ENCODE measurements at places on chromosomes 11 and 22.

GRCh38 chr22:30523646-30524489 is 18.4 kb upstream of the SEC14L4 start:
- DNase-seq = no peak

GRCh38 chr11:118610773-118611432 is 3.5 kb downstream of the PHLDB1 start:
- no peak for DNase-seq

DNA sequence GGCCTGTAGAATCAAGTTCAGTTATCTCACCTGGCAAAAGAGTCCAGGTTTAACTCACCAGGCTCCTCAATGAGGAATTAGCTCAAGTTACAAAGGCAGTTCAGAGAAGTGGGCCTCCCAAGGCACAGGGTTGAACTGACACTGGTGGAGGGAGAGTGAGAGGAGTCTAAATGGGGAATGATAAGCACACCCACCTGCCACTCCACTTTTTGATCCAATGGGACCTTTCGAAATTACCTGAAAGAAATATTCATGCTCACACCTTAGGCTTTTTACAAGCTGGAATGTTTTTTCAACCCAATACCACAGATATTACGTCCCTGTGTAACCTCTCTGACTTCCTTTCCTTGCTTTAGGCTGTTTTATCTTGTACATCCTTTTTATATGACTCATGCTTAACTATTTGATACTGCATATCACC is 642.7 kb upstream of the TENM4 start:
- no peak for DNase-seq

DNA sequence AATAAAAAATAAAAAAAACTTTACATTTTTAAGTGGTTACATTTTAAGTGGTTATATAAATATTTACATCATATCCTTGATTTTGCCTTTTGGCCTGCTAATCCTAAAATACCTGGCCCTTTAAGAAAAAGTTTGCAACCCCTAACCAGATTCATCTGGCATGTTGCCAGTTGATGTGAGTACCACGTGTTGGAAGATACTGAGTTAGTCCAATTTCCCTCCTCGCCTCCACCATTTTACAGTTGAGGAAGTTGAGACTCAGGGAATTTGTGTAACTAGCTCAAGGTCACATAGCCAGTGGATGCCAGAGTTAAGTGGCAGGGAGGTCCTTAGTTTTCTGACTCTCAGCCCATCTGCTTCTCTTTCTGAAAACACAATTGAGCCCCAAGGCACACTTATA is 5.1 kb downstream of the ELF5 start:
- no peak for DNase-seq

- no peak for DNase-seq
Measured at GRCh38 chr11:20729597-20730105, 60.3 kb downstream of the NELL1 start.

- no peak for DNase-seq
Measured at GRCh38 chr22:47563406-47564157, 801.1 kb downstream of the TBC1D22A start.

DNA sequence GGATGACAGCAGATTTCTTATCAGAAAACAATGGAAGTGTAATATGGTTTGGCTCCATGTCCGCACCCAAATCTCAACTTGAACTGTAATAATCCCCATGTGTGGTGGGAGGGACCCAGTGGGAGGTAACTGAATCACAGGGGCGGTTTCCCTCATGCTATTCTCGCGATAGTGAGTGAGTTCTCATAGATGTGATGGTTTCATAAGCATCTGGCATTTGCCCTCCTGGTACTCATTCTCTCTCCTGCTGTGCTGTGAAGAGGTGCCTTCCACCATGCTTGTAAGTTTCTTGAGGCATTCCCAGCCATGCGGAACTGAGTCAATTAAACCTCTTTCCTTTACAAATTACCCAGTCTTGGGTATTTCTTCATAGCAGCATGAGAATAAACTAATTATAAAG is 81.0 kb upstream of the SCUBE2 start:
- DNase-seq = no peak

DNA sequence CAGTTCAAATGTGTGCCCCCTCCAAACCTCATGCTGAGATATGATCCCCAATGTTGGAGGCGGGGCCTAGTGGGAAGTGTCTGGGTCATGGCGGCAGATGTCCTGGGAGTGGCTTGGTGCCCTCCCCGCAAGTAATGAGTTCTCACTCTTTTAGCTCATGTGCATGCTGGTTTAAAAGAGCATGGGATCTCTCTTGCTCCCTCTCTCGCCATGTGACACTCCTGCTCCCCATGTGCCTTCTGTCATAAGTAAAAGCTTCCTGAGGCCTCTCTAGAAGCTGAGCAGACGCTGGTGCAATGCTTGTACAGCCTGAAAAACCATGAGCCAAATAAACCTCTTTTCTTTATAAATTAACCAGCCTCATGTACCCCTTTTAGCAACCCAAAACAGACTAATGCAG is 98.8 kb downstream of the SGSM3 start:
- no peak for DNase-seq

DNA sequence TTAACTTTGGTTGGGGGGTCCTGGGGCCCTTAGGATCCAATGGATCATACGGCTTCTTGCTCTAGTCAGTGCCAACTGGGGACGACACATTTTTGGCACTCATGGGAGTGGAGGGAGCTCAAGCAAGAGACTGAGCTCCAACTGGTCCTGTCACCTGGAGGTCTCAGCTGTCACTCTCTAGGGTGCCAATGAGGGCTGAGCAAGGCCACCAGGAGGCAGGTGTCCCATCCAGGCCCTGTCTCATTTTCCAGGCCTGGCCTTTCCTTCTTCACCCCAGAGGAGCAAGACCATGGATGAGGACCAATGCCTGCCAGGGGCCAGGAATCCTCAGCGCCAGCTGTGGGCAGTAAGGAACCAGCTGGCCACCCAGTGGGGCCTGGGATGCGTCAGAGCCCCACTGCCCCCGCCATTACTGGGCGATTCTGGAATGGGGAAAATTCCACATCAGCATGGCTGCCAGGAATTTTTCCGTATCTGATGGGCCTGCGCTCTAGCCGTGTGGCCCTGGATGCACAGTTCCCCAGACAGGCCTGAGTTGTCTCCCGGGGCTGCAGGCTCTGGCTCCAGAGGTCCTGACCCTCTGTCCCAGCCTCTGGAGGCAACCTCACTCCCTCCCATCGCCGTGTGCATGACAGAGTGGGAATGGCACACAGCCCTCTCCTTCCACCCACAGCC is 669 bp upstream of the GAL3ST1 start:
- no peak for DNase-seq

- DNase-seq = no peak
Measured at GRCh38 chr22:40476341-40476740, 105.9 kb downstream of the SGSM3 start.

GRCh38 chr22:30921108-30921507 is 47.5 kb downstream of the MORC2 start:
- no peak for DNase-seq

- no peak for DNase-seq
Measured at GRCh38 chr11:33761471-33761870, 12.8 kb downstream of the FBXO3 start.

DNA sequence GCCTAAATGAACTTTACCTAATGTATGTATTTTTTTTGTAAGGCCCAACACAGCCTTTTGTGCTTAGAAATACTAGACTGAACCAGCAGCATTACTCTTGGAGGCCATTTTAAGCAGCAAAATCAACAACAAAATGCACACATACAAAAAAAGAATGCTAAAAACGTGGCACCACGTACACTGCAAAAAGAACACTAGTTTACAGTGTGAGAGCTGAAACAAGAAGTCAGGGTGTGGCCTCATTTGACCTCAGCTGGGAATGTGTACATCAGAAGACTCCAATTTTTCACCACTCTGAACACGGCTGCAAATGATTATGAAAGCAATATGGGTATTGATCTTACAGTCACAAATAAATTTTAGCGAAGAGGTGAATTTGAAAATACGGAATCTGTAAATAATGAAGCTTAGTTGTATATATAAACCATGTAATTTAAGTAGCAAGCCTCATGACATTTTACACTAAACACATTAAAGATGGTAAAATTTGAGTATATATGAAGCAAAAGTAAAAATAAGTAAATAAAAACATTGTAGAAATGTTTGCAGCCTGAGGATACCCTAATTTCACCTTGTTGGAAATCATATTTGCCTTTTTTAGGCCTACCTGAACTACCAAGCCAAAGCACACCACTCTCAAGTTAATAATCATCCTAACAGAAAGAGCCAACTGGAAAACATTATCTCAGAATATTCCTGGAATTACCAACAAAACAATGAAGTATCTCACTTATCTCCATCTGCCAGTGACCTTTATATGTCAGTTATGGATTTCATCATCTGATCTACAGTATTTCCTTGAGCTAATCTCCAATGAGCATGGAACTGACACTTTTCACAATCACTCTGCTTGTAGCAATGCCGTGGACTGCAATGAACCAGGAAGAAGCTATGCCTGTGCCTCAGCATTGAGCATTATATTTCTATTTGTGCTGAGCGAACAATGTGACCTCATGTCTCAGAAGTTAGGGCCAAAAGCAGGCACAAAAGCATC is 319.5 kb upstream of the FAT3 start:
- no peak for DNase-seq

DNA sequence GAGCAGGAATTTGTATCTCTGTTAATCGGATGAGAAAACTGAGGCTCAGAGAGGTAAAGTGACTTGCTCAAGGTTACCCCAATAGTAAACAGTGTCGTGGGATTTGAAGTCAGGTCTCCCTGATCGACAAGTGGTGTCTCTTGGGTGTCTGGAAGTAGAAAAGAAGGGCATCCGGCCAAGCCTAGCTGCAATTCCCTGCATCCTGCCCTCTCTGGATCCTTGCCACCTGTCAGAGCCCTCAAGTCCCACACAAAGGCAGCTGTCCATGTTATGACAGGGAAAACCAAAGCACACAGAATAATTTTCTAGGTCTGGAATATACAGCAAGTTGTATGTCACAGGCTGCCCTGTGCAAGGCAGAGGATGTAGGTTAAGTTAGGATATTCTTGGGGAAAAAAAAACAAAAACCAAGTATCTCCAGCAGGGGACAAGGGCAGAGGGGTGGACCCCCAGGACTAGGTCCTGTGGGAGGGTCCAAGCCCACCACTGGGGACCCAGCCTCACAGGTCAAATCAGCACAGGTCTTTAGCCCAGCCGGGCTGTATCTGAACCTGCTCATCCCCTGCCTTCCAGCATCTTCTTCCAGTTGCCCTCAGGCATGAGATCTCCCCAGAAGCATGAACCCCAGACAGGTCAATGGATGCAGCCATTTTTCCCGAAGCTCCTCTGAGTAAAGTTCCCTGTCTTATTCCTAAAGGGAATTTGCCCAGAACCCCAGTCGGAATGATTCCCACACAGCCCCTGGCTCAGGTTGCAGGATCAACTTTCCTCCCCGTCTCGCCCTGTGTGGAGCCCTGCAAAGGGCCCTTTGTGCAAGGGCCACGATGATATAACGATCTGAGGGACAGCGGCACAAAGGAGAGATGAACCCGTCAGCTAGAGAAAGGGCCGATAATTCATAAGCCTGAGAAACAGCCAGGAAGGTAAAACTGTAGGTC is 15.0 kb downstream of the USH1C start:
- no peak for DNase-seq

- DNase-seq = no peak
Measured at GRCh38 chr11:122093731-122094275, 22.2 kb downstream of the BLID start.

DNA sequence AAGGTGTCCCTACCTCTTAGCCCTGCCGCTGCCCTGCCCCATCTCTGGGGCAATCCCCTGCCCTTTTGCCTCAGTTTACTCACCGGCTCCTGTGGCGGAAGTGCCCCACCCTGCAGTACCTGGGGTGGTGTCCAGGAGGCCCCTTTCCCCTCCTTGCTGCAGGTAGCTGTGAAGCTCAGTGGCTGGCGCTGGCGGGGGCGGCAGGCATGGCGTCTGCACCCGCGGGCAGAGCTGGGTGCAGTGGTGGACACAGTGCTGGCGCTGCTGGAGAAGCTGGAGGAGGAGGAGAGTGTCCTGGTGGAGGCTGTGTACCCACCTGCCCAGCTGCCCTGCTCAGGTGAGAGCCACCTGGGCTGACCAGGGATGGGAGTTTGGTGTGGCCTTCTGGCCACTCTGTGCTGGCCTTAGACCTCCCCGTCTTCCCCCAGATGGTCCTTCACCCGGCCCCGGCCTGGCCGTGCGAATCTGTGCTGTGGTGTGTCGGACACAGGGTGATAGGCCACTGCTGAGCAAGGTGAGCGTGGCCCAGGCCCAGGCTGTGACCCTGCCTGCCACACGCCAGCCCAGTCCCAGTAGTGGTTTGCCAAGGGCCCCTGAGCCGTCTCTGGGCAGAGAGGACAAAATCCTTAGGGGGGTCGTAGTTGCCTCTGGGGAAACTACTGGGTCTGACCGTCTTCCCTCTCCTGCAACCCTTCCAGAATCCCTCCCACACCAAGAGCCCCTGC is 4.0 kb downstream of the CARNS1 start:
- no peak for DNase-seq

- no peak for DNase-seq
Measured at GRCh38 chr11:66317723-66318599, 1.1 kb upstream of the CD248 start.

DNA sequence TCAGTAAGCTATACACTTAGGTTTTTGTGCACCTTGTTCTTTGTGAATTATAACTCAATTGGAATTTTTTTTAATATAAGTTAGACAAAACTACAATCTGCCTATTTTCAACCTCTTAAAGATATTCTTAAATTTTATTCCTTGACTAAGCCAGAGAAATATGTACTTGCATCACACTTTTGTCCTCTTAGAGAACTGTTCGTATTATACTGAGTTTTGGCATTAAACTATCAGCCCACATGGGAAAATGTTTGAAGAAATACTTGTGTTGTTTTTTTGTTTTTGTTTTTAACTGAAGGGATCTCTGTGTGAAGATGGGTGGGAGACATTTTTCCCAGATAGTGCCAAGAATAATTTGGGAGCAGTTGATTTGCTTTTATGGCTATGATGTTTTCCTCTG is 25.3 kb downstream of the CEP295 start:
- DNase-seq = no peak

DNA sequence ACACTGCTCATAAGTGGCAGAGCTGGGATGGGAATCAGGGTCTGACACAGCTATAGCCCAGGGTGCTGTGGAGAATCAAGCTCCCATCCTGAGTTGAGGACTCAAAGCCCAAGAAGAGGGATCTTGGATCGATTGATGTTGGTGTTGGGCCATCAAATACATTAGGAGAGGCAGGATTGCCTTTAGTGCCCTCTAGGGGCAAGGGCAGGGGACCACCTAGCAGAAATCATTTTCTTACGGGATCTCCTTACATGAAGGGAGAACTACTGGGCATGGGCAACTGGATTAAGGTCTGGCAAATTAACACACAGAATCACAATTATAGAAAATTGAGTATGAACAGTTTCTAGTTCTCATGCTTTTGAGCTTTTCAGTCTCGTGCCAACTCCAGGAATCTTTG is 24.9 kb upstream of the EMSY start:
- DNase-seq = peak; percentile 19

DNA sequence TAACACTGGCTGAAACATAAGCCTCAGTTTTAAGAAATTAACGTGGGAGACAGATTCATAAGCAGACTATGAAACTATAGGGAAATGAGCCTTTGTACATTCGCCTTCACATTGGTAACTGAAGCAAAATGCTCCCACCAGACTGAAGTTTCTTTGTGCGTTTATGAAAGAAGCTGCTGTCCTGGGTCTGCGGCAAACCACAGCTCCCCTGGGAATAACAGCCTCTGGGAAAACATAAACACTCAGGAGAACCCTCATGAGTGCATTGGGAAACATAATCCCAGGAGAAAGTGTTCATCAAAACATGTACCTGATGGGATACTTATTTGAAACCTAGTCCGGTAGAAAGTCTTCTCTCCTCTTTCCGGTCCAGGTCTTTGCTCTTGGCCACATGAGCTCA is 193.1 kb upstream of the LARGE1 start:
- no peak for DNase-seq
